H4 (cell line): ENCODE measurements at places on chromosomes 5 and 9. TPM values are rescaled to one million over a fixed set of nuclear protein-coding genes. Genes with fewer than 3 reads are reported as not detected.
A peak's percentile ranks its signal among the peaks of the same experiment; 100 is the strongest.

Gene GRAMD2B
- 0.52 TPM in 1 of 2 replicates, not detected in the other for total RNA-seq

DNA sequence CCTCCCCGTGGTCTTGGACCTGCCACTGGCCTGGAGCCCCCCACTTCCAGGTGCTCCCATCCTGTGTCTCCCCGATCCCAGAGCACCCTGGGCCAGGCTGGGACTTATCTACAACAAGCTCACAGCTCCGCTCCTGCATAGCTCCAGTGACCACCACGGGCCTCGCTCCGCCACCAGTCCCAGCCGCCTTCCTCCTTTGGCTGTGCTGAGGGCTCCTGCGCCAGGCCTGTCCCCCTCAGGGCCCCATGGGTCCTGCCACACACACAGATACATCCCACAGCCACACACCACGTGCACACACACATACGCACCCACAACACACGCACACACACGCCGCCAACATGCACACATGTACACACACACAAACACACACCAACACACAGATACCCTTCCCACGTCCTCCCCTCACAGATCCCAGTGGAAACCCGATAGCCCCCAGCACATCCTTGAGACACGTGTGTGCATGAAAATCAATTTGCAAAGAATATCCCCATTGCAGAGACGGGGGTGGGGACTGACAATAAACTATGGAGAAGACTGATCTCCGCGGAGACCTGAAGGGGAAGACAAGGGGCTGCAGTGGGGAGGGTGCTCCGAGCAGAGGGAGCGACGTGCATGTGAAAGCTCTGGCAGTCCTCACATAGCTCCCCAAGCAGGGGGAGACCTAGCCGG is 18.5 kb upstream of the LAMC3 start:
- DNase-seq: no peak

DNA sequence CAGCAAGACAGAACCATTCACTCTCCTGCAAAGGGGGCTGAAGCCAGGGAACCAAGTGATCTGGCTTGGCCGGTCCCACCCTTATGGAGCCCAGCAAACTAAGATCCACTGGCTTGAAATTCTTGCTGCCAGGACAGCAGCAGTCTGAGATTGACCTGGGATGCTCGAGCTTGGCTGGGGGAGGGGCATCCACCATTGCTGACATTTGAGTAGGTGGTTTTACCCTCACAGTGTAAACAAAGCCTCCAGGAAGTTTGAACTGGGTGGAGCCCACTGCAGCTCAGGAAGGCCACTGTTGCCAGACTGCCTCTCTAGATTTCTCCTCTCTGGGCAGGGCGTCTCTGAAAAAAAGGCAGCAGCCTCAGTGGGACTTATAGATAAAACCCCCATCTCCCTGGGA is 60.5 kb downstream of the TNFSF8 start:
- DNase-seq: peak; percentile 47

DNA sequence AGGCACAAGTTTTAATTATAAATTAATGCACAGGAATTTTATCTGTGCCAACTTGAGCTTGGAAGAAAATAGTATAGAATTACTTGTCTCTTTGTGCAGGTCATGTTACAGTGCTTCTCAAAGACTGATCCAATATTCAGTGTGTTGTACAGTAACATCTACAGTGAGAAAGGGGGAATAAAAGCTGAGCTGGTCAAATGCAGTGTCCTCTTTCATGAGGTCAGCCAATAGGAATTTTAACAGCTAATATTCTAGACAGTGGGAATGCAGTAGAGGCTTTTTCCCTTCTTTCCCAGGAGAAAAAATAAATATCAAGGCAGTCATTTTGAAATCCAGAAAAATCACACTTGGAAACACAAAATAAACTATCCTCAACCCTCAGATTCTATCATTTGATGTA is 95.7 kb upstream of the ITGA1 start:
- DNase-seq: no peak

- peak; percentile 86 for DNase-seq
These were observed 162.7 kb downstream of the ZNF608 start for GRCh38 chr5:124583469-124584350.

DNA sequence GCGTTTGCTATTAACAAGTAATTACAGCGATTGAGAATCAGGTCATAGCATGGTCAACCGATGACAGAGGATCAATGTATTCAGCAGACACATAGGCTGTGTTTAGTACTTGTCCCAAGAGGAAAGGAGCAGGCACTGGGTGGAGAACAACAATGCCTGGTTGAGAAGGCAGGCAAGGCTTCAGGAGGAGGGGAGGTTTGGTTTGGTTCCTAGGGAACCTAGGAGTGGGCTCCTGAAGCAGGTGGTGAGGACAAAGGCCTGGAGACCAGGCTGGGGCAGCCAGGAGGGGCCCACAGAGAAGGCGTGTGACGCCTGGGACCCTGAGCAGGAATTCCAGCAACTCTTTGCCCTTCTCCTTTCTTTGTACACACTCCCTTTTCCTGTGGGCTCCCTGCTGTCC is 195.6 kb downstream of the SPOCK1 start:
- DNase-seq: no peak
